ENCODE measurements at places on chromosomes 2 and 18.

GRCh38 chr18:12886498-12887126 lies 2.6 kb upstream of the PTPN2 start:
- no peak for DNase-seq

DNA sequence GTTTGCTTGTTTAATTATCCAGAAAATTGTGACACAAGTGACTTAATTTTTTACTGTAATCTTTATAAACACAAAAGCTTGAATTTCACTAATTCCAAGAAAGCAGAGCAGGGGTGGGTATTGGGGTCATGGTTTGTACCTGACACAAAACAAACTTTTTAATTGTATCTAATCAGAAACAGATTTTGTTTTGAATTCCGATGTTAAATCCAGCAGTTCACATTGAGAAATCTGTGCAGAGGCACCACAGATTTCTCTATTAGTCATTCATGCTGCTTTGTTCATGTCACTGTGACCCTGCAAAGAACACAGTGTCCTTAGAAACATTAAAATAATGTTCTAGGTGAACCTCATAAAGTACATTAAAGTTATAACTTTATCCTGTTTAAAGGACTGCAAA lies 443.4 kb downstream of the NYAP2 start:
- no peak for DNase-seq

DNA sequence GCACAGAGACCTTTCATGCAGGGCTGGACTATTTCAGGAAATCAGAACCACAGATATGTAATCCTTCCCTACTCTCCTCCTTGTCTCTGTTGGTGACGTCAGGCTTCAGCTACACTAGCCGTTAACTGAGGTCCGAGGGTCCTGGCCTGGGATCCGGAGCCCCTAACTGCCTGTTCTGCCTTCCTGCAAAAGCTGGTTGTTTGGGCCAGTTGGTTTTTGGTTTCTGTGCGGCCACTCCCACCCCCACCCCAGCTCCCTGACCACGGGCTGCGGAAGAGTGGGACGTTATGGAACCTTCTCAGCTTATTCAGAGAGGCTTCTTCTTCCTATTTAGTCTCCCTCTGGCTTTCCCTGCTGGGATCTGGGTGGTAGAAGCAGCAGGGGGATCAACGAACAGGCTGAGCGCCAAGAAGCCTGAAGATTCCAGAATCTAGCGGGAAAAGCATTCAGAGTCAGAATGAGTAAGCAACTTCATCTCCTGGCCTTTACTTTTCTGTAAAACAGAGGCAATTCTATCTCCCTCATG lies 49.3 kb upstream of the ROCK2 start:
- DNase-seq = no peak

- no peak for DNase-seq
Observed at GRCh38 chr2:42167458-42167857, 1.7 kb upstream of the EML4 start.

- no peak for DNase-seq
Observed at GRCh38 chr2:217657252-217657651, 345.5 kb downstream of the TNS1 start.

- no peak for DNase-seq
Observed at GRCh38 chr2:64202206-64202845, 58.1 kb upstream of the PELI1 start.

DNA sequence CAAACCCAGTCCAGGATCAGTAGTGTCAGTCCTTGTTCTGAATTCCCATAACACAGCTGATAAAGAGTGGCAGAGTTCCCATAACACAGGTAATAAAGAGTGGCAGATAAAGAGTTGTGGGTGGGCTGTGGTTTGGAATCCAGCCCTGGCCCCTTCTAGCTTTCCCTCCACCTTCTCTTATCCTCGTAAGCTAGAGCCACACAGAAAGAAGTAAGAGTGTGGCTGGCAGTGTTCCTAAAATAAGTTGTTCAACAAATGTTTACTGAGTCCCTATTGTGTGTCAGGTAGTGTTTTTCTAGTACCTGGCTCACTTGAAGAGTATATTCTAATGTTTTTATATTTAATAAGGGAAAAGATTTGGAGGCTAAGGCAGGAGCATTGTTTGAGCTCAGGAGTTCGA lies 65.0 kb upstream of the BCL2L11 start:
- DNase-seq = no peak

GRCh38 chr2:101528501-101528900 lies 53.6 kb upstream of the RFX8 start:
- DNase-seq = no peak

- DNase-seq = peak; percentile 68
Observed at GRCh38 chr2:39437522-39438296, 624 bp upstream of the MAP4K3 start.

DNA sequence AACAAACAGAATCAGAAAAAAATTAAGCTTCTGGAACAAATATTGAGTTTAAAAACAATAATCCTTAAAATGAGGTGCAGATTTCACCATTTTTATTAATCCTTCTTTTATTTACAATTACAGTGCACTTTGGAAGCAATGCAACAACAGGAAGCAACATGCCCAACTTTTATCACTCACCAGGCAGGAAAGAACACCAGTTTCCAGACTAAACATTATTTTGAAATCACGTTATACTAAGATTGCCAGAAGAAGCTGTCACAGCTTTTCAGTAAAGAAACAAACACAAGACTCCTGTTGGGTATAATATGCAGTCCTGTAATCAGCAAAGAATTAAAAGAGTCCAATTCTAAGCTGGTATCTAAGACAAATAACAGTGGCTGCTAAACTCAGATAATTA lies 137.9 kb upstream of the ZC3H15 start:
- DNase-seq = peak; percentile 14

- no peak for DNase-seq
Observed at GRCh38 chr18:3360211-3360610, 89.8 kb upstream of the TGIF1 start.

DNA sequence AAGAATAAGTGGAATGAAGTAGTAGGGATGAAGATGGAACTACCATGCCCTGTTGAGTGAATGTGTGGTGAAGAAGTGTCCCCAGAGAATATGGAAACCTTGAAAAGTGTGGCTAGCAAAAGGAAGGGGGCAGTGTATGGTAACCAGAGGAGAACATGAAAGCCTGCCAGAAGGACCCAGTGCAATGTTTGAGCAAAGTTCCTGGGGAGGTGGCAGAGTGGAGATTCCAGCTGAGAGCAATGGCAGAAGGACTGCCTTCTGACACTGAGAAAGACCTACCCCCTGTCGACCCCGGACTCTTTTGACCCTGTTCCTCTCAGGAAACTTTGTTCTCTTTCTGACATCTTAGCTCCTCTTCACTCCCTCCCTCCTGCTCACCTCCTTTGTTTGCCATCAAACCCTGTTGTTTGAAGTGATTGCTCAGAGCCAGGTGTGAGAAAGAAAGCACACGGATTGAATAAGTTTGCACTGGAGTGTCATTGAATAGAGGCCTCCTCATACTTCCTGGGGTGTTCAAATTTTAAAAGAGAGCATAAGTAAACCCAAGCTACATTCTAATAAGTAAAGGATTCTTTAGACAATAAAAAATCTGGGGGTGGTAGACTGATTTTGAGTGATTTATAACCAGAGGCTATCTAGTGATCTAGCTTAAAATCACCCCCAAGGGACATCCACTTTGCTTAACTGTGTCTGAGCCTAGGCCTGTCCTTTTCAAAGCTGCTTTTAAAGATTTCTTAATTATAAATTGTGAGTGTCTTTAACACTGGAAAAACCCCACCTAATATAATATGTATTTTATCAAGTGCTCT lies 57.1 kb downstream of the TRIB2 start:
- DNase-seq = no peak

DNA sequence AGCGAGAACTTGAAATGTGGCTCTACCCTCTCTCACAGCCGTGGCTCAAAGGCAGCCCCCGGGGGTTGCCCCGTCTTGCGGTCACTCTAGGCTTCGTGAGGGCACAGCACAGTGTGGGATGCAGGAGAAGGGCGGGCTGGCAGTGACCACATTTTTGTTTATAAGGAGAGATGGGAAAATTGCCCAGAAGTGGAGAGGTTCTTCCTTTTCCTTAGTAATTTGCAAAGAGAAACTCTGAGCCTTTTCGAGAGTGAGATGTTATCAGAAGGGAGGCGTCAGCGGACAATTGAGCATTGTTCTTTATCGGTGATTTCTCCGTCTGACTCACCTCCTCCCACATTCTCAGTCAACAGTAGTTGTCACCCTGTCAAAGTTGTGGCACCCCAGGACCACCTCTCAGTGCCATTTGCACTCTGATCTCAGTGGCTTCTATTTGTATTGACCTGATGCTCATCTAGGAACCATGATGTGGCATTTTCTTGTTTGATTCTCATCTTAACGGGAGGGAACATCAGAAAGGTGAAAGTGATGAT lies 89.6 kb downstream of the ACAA2 start:
- no peak for DNase-seq

DNA sequence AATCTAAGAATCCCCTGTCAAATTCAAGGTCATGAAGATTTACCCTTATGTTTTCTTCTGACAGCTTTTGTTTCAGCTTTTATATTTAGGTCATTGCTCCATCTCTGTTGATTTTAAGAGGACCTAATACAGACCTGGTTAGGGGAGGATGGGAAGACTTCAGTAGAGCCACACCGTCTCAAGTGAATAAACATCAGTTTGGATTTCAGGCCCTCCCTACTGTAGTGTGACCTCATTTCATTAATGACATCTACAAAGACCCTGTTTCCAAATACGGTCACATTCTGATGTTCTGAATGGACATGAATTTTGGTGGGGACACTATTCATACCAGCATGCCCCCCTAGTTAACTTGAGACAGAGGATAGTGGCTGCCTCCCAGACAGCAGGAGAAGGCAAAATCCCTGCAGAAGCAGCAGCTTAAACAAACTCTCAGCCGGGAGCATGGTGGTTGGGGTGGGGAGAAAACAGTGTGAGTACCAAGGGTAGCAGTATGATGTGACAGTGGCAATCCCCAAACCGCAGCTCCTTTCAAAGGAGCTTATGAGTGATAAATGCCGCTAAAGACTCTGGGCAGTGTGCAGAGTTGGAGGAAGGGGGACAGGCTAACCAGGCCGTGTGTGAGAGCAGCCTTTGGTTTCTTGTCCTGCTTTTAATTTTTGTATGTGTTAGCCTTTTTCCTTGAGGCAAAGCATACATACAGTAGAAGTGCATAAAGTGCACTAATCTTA lies 65.9 kb upstream of the TNP1 start:
- no peak for DNase-seq

DNA sequence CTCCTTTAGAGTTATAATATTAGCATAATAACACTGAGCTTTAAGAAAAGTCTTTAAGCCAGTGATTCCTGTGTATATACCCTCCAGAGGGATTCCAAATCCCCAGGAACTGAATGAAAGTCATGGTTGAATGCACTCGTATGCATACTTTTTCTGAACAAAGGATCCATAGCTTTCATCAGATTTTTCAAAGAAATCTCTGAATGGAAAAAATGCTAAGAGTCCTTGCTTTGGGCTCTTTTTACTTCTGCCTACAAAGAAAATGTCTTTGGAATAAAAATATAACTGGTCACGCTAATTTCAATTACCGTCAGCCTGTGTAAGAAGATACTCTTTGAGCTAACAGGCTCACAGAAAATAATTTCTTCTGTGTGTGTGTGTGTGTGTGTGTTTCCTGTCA lies 939.5 kb downstream of the ERBB4 start:
- DNase-seq = no peak

DNA sequence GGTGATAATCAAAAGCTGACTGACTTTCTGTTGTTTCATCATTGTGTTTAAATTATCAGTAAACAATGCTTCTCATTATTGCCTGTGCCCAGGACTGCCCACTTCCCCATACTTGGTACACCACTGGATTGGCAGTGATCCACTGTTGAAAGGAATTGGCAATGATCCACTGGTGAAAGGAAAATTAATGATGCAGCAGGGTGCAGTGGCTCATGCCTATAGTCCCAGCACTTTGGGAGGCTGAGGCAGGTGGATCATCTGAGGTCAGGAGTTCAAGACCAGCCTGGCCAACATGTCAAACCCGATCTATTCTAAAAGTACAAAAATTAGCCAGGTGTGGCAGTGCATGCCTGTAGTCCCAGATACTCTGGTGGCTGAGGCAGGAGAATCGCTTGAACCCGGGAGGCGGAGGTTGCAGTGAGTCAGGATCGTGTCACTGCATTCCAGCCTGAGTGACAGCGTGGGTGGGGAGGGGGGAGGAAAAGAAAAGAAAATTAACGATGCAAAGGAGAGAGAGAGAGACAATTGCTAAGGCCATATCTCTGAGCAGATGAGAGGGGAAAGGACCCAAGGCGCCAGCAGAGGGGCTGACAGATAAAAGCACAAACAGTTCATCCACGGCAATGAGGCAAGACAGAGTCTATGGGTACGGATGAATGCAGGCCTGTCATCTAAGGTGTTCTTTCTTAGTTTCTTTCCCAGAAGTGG lies 10.2 kb upstream of the GTF2A1L start:
- no peak for DNase-seq

- DNase-seq = no peak
Observed at GRCh38 chr2:160505256-160505655, 11.6 kb upstream of the RBMS1 start.

GRCh38 chr2:212957624-212958023 lies 193.8 kb downstream of the IKZF2 start:
- no peak for DNase-seq

DNA sequence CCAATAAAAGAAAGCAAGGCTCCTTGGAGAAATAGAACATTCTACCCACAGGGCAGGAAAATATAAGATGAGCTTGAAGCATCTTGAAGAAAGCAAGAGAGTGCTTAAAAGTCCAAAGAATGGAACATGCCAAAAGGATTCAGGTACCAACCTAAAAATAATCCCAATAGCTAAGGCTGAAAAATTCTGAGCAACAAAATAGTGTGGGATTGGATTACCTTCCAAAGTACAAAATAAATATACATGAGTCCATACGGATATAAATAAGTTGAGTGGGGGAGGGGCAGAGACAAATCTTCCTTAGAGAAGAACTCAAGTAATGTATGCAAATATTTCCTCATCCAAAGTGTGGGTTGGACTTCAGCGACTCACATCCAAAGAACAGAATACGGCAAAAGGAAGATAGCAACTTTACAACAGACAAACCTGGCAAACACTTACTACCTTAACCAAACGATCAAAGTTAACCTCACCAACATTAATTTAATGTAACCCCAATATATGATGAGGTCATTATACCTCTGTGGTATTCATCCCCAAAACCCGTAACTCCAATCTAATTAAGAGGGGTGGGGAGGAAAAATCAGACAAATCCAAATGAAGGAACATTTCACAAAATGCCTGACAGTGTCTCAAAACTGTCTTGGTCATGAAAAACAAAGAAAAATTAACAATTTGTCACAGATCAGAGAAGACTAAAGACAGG lies 26.9 kb downstream of the MEMO1 start:
- no peak for DNase-seq

DNA sequence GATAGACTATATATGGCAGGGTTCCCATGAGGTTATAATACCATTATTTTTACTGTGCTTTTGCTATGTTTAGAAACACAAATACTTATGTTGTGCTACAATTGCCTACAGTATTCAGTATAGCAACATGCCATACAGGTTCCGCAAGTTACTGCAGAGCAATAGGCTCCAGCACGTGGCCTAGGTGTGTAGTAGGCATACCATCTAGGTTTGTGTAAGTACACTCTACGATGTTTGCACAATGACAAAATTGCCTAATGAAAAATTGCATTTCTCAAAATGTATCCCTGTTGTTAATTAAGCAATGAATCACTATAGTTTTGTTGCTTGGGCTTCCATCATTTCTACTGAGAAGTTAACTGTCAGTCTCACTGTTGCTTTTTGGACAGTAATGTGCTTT lies 9.8 kb downstream of the CD302 start:
- no peak for DNase-seq

Data from NCI-H1694 treated with DMSO at 0.1 percent for 48 hours (cell line).